Muscle of leg (tissue), 16 donors: ENCODE measurements at places on chromosomes 2 and 18. TPM values are rescaled to one million over a fixed set of nuclear protein-coding genes. Genes with fewer than 3 reads are reported as not detected.

The INSIG2 gene
- 12.9 TPM for total RNA-seq

The ALPG gene
- not detected for total RNA-seq

The ZNF519 gene
- total RNA-seq = 9.2 TPM

The CD207 gene
- total RNA-seq = 0.13 TPM

The MAPK4 gene
- 4.7 TPM for total RNA-seq

The TEKT4 gene
- not detected for total RNA-seq
